ENCODE measurements at places on chromosomes 6 and 20.

DNA sequence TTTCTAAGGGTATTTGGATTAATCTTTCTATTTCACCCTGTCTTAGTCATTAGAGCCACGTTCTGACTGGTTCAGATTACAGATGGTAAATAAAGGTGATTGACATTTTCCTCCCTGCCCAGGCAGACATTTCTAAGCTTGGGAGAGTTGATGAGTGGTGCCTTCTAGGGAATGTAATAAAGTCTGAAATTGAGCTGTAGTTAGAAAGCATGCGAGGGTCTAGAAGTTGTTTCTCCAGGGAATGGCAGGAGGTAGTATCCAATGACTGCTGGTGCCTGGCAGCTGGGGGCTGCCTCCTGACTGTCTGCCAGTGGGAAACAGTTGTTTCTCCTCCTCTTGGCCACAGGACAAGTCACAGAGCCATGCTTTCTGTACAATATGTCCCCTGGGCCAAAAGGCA lies 14.6 kb downstream of the EDN3 start:
- no peak for DNase-seq

DNA sequence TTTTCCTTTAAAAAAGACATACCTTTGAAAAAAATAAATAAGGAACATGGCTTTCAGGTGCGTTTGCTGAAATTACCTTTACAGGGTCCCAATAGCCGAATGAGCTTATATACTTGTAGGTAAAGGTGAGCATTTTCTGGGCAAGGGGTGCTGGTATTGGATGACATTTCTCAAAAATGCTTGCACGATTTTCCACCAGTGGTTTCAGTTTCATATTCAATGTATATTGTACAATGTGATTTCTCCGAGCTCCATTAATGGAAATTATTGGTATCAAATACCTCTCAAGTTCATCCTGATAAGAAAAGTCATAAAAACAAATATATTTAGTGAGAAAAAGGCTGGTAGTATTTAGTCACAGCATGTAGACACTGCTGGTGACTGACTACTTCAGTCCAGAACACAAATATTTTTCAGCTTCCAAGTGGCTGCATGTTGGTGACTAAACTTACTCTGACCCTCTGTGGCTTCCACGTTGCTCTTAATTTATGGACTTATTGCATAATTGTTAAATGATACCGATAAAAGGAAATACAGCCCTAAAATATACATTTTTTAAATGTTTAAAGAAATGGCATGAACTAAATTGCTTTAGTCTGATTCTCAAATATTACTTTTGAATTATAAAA lies 32.9 kb upstream of the ZBTB24 start:
- DNase-seq: peak; percentile 25

DNA sequence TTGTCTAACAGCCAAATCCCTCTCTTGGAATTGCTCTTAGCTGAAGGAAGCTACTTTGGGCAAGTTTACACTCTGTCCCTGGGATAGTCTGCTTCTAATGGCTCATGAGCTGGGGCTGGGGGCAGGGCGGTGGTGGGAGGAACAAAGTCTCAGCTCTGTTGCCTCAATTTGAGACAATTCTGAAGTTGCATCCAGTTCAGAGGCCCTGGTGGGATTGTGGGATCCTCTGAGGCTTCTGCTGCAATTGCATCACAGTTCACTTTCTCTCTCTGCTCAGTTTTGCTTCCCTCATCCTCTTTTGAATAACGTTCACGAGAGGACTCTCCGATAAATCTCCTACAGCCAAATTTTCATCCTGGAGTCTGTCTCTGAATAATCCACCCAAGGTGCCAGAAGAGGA lies 440.6 kb upstream of the SLC35B3 start:
- DNase-seq: no peak

GRCh38 chr20:58112017-58112781 lies 116.3 kb downstream of the ANKRD60 start:
- DNase-seq: peak; percentile 84

- DNase-seq: no peak
These were observed 672 bp downstream of the CARMIL1 start for GRCh38 chr6:25279748-25280343.

GRCh38 chr20:57712851-57713504 lies 3.2 kb upstream of the PMEPA1 start:
- no peak for DNase-seq

- DNase-seq: no peak
These were observed 6.2 kb downstream of the RWDD2A start for GRCh38 chr6:83199173-83199862.

- no peak for DNase-seq
These were observed 69.0 kb downstream of the DTNBP1 start for GRCh38 chr6:15593798-15594197.

DNA sequence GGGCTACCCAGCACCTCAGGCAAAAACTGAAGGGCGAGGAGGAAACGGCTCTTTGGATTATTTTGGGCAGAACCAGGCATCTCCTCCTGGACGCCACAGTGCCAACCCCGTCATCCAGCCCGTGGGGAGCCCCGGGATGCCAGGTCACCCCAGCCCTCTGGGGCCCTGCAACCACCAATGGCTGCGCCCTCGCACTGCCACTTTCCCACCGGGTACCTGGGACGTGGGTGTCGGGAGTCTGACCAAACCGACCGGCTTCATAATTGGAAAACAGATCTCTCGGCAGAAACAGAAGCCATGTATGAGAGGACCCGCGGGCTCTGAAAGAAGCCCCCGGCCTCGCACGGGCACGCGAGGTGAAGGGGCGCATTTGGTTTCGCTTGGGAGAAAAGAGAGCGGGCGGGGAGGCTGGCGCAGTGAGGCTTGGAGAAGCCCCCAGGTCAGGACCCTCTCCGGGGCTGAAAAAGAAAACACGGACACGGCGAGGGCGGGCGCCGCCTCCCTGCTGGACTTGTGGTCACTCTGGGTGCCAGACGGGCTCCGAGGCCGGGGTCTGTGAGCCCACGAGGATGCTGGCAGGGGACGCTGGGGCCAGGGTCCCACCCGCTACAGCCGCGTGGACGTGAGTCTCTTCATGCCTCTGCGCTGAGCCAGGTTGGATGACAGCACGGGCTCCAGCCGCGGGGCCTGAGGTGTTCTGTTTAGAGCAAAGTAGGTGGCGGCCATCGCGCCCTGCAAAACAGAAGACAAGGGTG lies 29.6 kb upstream of the MPC1 start:
- DNase-seq: no peak

GRCh38 chr6:31701666-31702404 lies 1.3 kb downstream of the ABHD16A start:
- peak; percentile 30 for DNase-seq

- peak; percentile 35 for DNase-seq
These were observed 577.4 kb downstream of the HTR1B start for GRCh38 chr6:76885861-76886301.

DNA sequence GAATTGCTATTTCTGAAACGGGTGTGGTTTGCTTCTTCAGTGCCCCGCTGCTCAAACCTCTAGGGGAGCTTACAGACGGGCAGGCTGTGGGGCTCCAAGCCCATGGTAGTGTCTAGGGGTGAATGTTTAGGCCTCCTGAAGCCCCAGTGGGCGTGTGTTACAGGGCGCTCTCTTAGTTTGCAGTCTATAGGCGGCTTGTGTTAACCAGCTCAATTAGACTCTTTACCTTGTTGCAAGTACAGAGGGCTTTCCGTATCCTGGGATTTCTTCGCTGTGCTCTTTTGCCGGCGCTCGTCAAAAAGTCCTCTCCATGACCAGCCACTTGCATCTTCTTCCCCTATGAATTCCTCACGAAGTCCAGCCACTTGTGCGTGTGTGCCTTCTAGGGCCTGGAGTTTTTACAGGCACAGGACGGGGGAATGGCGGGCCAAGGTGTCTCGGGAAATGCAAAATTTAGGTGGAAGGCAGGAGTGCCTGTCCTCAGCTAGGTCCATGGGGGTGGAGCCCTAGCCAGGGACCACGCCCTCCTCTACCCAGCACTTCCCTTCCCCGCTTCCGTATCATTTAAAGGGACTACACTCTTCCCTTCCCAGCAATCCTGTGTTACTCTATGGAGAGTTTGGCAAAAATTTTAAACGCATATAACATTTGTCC lies 94.5 kb downstream of the HTR1B start:
- DNase-seq: peak; percentile 72

DNA sequence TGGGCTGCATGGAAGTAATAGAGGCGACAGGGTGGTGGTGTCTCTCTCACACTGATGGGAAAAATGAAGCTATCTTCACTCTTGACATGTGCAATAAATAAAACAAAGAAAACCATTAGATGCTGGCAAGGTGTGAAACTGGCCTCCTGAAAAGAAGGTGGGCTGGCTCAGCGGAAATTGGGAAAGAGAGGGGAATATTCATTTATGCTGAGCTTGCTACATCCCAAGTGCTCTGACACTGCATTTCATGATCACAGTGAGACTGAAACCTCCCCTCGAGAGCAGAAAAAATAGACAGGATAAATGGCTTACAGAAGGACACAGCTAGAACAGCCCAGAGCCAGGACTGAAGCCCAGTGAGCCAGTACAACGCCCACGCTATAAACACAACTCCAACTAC lies 112.1 kb upstream of the SMLR1 start:
- no peak for DNase-seq

- DNase-seq: peak; percentile 78
These were observed 68.8 kb downstream of the CDC5L start for GRCh38 chr6:44456070-44456965.

DNA sequence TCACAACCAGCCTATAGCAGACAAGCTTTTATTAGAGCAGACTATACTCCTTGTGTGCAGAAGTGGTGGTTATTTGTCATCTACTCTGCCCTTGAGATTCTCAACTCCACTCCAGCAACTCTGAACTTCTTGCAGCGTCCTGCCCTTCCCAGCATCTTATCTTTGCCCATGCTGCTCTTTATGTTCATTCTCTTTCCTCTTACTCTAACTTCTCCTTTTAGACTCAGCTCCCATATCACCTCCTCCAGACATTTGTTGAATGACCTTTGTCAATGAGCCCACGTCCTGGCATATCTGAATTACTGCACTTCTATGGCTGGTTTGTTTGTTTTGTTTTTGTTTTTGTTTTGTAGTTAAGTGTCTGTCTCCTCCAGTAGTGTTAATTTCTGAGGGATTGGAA lies 81.2 kb downstream of the KCNQ5 start:
- no peak for DNase-seq

DNA sequence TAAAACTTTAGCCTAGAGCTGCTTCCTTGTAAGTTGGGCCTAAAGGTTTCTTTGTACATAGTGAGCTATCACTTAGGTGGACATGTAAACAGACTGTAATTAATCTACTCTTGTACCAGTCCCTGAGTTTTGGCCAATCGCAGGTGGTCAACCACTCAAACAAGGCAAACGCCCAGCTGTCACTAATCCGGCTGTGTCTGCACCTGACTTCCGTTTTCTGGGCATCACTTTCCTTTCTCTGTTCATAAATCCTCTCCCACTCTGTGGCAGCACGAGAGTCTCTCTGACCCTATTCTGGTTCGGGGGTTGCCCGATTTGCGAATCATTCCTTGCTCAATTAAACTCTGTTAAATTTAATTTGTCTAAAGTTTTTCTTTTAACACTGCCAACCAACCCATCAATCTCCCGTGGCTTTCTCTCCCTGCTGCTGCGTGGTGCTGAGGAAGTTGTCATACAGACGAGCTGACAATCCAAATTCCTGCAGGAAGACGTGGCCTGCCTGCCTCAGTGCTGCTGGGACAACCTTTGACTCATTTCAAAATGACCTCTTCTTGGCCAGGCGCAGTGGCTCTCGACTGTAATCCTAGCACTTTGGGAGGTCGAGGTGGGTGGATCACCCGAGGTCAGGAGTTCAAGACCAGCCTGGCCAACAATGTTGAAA lies 206.3 kb downstream of the QKI start:
- DNase-seq: peak; percentile 51

GRCh38 chr6:118249680-118250079 lies 298.4 kb upstream of the PLN start:
- DNase-seq: peak; percentile 2

- no peak for DNase-seq
These were observed 14.4 kb upstream of the TRIB3 start for GRCh38 chr20:366041-366718.

DNA sequence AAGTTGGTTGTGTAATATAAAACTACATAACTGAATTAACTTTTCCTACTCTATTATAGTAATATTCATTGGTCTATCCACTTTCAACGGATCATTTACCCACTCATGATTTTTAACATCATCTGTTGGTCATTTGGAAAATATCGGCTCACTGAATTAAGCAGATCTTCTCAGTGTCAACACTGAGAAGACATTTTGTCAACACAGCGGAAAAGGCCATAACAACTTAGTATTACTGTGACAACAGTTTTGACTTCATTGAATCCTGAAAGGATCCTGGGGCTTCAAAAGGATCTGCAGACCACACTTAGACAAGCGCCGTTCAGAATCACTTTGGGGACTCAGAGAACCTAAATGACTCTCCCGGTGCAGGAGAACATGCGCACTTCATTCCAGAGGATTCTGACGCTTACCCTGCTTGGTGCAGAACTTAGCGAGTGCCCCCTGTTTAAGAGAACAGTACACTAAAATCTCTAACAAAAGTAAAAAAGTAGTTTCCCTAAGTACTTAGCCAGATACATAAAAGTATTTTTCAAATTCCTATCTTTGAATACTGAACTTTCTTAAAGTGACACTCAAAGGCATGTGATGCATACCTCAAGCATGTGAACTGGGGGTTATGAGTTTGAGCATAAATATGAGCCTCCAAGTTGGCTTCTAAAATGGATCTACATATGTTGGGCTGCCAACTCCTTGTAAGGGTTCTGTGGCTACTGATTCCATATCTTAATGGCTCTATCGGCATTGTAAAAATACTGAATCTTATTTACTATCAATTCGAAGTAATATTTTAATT lies 4.0 kb downstream of the ZBTB2 start:
- DNase-seq: peak; percentile 82

DNA sequence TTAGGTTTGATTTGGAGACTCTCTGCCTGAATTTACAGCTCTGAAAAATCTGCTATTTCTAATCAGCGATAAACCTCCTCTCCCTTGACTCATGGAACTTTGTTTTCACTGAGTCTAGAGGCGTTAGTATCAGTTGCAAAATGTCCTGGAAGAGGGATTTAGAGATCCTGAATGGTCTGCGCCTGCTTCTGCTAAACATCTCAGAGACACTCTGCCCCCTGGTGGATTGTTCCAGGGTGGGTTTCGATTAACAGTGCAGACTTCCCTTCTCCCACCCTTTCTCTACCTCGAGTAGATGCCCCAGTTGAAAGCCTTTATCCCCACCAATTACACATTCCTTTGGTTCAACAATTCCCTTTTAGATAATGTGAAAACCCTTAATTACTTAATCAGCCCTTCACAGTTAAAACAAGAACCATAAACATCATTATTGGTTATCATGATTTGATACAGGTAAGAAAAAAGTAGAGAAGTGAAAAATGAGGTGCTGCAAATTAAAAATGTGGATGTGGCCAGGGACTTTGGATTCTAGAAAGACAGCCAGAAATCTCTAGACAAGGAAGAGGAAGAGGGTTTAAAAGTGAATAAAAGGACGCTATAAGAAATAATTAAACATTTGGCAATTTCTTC lies 5.5 kb downstream of the HTR1B start:
- DNase-seq: peak; percentile 92

DNA sequence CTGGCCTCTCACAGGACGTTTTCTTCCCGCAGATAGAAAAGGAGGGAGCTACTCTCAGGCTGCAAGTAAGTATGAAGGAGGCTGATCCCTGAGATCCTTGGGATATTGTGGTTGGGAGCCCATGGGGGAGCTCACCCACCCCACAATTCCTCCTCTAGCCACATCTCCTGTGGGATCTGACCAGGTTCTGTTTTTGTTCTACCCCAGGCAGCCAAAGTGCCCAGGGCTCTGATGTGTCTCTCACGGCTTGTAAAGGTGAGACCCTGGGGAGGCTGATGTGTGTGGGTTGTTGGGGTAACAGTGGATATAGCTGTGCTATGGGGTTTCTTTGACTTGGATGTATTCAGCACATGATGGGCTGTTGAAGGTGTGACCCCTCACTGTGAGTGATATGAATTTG lies 52.0 kb upstream of the POLR1H start:
- no peak for DNase-seq

- DNase-seq: peak; percentile 71
These were observed 58.5 kb upstream of the CEP85L start for GRCh38 chr6:118709859-118710350.
